ENCODE measurements at places on chromosomes 1 and 21.

DNA sequence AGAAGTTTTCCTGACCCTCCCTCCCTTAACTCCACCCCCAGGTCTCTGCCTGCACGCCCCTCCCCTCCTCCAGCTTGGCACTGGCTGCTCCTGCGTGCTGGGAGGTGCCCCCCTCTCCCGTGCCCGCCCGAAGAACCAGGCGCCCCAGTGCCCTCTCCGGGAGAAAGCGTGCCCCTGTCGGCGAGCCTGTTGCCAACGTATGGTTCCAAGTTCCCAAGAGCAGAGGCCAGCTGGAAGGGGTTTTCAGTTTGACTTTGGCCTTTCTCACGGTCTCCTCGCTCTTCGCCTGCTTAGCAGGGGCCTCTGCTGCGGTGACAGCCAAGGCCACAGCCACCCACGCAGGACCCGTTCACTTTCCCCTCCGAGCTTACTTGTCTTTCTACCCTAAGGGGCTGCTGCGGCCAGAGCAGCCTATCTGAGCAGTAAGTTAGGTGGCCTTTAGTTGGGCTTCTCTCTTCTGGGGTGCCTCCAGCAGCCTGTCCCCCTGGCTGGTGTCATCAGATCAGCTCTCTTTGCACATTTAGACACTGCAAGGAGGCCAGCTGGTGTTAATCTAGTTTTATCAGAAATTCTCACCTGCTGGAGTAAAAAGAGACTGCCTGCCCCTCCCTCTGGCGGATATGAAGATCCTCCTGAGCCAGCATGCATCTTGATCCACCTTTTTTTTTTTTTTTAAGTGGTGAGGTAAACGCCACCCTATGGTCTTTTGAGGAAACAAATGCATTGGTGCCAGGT lies 1.5 kb downstream of the STUM start:
- DNase-seq: no peak

DNA sequence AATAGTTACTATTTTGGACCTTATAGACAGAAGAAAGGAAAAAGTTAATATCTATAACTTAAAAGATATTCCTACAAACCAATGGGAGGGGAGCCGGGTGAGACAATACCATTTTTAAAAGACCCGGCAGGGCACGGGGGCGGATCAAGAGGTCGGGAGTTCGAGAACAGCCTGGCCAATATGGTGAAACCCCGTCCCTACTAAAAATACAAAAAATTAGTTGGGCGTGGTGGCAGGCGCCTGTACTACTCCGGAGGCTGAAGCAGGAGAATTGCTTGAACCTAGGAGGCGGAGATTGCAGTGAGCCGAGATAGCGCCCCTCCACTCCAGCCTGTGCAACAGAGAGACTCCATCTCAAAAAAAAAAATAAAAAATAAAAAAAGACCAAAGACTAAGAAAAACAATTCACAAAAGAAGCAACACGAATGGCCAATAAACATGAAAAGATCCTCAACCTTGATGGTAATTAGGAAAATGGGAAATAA lies 1.2 kb upstream of the PSMB2 start:
- no peak for DNase-seq

DNA sequence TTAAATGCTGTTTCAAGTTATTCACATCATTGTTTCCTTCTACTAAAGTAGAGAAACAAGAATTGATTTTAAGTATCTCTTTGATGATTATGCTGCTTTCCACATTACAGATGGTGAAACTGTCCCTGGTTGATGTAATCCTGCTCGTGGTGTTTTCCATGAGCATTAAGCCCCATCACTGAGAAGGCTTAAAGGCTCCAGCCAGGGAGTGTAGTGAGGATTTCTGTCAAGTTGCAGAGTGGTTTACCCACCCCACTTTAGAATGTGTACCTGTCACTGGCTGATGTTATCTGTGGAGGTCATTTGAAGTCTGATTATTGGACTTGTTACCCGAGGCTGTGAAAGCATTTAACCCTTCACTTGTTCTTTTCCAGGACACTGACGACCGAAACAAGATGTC lies 12.9 kb downstream of the CERS2 start:
- DNase-seq: no peak

DNA sequence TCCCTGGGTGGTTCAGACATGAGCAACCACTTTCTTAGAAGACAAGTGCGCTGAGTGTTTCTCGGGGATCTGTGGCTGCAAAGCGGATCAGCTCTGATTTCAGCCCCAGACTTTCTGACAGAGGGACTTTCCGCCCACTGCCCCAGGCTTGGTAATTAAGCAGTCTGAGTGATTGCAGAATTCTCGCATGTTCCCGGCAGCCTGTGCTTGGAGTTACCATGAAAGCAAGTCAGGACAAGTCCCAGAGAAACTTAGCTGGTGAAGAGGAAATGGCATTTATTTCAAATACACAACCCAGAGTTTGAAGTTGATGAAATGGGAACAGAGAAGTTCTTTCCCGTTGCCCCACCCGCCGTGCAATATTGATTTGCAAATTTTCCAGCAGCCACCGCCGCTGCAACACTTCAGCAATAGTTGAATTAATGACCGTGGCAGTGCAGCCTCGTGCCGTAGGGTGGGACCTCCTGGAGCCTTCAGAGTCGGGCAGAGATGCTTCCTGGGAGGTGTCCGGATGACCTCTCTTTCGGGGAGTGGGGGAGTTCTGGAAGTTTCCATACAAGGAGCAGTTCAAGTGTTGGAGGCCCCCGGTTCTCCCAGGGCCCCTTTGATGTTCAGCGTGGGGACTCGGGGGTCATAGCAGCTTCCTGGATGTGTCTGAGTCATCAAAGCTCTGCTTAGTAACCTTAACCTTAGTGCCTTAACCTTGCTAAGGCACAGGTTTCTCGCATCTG lies 134.7 kb downstream of the KAZN start:
- no peak for DNase-seq

DNA sequence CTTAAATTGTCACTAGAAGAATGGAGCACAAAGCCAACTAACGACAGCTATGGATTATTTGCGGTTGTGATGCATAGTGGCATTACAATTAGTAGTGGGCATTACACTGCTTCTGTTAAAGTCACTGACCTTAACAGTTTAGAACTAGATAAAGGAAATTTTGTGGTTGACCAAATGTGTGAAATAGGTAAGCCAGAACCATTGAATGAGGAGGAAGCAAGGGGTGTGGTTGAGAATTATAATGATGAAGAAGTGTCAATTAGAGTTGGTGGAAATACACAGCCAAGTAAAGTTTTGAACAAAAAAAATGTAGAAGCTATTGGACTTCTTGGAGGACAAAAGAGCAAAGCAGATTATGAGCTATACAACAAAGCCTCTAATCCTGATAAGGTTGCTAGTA lies 13.5 kb downstream of the USP1 start:
- DNase-seq: no peak

- DNase-seq: no peak
Measured at GRCh38 chr1:211335522-211336157, 9.0 kb downstream of the TRAF5 start.

DNA sequence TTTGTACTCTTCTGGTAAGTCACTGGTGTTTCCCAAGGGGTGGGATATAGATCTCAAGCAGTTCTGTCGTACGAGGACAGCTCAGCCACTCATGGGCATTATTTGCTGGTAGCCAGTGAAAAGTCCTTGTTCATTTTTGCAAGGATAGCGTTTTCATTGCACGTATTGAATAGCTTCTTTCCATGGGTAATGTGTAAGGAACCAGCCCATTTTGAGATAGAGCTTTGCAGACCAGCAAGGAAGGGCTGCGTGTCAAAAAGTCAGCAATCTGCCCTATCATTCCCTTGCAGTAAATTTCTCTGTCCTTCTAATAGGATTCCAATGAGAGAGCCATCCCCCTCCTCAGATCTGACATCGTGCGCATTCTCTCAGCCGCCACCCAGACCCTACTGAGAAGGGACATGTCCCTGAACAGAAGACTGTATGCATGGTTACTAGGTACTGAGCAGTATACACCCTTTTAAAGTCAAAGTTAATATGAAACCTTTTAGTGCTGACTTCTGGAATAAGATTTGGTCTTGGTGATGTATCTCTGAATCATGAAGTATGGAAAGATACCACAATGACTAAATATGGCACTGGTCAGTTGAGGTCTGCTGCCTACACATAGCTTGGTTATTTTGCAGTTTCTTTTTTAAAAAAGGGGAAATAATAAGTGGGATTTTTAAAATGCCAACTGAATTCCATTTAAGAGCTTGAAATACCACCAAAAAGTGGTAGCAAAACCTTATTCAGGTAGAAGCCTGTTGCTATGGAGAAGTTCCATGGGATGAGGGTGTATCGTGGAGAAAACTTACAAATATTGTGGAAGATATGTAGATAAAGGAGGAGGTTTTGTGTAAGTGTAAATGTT lies 55.3 kb downstream of the DOP1B start:
- DNase-seq: peak; percentile 93

DNA sequence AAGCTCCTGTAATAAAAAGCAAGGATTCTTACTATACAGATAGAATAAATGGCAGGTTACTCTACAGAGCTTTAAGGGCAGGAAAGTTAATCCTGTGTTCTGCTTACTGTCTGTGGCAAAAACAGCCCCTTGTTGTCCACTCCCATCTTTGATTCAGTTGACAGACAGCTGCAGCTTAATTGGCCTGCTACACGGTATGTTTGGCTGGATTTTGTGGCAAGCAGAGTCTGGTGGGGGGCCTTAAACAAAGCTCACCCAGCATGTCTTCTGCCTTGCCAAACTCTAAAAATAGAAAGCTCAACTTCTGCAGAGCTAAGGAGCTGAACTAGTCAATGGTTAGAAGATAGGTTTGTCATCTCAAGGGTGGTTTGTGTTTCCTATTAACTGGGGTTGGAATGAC lies 407.2 kb downstream of the HLX start:
- no peak for DNase-seq

GRCh38 chr1:100921110-100921706 lies 25.3 kb downstream of the SLC30A7 start:
- peak; percentile 65 for DNase-seq

DNA sequence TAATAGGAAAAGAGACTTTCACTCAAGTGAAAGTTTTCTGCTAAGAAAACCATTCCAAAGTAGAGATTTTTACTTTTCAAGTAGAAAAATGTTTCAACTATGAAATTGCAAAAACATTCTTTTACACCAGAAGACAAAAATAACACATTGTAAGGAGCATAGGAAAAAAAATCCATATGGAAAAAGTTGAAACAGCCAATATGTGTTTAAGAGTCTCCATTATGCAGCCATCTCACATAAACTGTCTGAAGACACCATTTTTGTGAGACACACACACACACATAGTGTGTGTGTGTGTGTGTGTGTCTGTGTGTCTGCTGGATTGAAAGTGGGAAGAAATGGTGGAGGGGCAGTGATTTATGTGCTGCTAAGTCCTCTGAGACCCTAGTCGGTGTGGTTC lies 162.1 kb downstream of the HHAT start:
- no peak for DNase-seq

DNA sequence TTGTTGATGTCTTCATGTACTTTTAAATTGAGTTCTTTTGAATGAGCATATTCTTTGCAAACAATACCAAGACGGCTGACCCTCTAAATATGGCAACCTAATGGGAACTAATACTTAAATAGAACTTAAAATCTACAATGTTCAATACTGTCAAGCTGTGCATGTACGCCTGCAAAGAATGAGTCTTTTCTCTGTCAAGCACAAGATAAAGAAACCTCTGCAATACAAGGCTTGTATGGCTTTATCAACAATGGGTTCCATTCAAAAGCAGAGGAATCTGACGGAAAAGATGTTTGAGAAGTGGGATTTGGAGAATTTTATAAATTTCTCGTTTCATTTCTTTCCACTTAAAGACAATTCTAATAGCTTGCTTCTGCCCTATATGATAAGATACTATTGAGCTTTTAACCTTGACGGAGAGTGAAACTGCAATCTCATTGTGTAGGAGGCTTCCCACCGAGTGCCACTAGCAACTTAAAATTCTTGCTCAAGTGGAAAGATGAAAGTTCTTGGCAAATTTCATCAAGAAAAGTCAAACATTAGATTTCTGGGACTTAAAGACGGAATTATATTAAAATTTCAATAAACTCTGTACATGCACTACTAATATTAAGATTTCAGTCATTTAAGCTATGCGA lies 119.8 kb downstream of the RGS21 start:
- DNase-seq: no peak

GRCh38 chr1:208462761-208463160 lies 218.6 kb upstream of the PLXNA2 start:
- no peak for DNase-seq

DNA sequence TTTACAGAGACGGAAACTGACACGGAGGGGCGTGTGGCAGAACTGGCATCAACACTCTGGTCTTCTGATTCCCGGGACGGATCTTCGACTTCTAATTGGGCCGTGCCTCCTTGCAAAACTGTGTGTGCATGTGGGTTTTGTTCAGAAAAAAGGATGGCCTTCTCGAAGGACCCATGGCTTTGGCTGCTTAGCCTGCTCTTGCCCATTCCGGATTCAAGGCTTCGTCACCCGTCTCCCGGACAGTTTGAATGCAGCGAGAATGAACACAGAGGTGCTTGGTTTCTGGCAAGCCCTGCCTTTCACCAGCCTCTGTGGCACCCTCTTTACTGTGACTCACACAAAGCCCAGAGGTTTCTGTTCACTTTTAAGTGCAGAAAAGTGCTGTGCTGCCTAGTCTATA lies 120.1 kb downstream of the PRDM2 start:
- DNase-seq: no peak

- DNase-seq: no peak
Measured at GRCh38 chr1:20385630-20386029, 95.0 kb downstream of the VWA5B1 start.

GRCh38 chr1:75308365-75308764 lies 174.2 kb downstream of the LHX8 start:
- DNase-seq: no peak

- no peak for DNase-seq
Measured at GRCh38 chr1:218643926-218644325, 298.8 kb downstream of the TGFB2 start.

- DNase-seq: no peak
Measured at GRCh38 chr1:223109581-223110026, 33.4 kb downstream of the TLR5 start.

DNA sequence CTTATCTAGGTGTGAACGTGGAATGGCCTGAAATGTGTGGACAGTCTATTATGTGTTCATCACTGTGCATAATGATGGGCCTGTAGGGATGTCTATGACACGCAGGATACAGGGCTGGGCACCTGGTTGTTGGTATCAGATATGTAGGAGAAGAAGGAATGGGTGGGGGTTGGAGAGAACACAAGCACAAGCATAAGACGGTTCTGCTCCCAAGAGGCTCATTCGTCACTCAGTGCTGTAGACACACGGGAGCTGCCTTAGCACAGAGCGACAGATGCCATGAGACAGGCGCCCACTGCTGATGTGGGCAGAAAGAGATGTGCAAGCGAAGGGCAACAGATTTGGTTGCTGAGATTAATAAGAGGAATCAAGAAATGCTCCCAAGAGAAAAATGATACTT lies 256.2 kb downstream of the DISC1 start:
- DNase-seq: no peak

DNA sequence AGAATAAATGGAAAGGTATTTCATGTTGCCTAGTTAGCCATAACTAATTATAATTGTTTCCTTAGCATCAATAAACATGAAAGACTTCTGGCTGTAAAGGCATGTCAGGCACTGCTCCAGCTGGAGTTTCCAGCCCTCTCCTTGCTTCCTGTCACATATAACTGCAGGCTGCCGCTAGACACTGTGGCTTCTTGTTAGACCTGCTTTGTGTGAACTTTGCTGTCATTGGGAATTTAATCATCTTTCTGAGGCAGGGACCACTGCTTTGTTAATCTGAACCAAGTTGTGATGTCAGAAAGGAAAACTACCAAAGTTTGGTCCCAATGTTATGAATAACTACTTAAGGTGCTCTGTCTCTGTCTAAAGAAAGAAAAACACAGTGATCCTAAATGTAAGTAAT lies 90.3 kb upstream of the DUSP10 start:
- DNase-seq: no peak

Data from IMR-90 (cell line).